ENCODE measurements at places on chromosomes 2 and 18.

DNA sequence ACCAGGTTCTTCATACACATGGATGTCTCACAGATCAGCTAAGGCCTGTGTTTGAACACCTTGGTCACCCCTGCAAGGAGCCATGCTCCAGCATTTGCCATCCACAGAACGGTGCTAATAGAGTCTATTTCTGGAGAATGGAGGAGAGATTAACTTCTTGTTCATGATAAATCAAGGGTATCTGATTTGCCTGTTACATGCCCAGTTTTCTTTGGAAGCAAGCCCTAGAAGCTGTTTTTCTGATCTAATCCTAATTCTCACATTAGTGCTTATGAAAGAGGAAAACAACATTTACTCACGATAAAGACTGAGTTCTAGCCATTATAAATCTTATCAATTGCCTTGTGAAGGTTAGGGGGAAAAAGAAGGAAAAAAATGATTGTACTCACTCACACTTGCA, 119.6 kb upstream of the DTNA start:
- DNase-seq, result no peak

GRCh38 chr18:50749945-50750344, 69.9 kb downstream of the MRO start:
- no peak for DNase-seq

- no peak for DNase-seq
These were observed 92.6 kb upstream of the CERS6 start for GRCh38 chr2:168363347-168364092.

- no peak for DNase-seq
These were observed 20.1 kb upstream of the TCF7L1 start for GRCh38 chr2:85112906-85113625.

- no peak for DNase-seq
These were observed 47.8 kb downstream of the TMEM163 start for GRCh38 chr2:134670955-134671354.

- no peak for DNase-seq
These were observed 166.9 kb downstream of the MSH2 start for GRCh38 chr2:47569658-47570475.

DNA sequence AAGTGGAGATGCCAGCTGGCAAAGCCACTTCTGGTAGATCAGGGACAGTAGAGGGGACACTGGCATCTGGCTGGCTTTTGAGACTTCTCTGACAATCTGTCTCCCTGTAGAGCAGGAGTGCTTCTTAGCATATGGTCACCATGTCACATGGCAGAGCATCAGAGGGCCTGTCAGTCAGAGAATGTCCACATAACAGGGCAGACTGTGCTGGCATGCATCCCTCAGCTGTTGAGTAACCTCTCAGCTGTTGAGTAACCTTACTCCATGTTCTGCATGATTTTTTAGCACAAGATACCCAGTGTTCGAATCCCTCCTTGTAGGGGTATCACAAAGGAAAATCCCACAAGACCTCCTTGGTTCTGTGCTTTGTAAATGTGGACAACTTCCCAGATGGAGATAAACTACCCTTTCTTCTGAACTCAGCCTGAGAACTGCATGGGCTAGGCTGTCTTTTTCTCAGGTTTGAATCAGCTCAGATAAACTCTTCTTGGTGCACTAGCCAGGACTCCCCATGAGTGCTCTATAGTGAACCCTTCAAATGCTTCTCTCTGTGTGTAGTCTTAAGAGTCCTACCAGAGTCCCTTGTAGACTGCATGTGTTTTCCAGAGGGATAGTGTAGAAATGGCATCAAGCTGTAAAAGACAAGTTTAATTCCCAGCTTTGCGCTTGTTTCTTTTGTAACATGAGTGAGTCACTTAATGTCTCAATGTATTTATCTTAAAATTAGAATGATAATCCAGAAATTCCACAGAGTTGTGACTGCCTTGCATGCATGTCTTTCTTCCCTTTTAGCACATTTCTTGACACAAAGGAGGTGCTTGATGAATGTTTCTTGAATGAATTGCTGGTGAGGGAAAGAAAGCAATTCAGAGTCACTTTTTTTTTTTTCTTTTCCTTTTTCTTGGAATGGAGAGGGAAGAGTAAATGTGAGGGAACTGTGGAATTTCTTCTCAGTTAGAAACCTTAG, 442.3 kb upstream of the HNMT start:
- no peak for DNase-seq

- DNase-seq, result no peak
These were observed 62.8 kb downstream of the TCF7L1 start for GRCh38 chr2:85195956-85196355.

DNA sequence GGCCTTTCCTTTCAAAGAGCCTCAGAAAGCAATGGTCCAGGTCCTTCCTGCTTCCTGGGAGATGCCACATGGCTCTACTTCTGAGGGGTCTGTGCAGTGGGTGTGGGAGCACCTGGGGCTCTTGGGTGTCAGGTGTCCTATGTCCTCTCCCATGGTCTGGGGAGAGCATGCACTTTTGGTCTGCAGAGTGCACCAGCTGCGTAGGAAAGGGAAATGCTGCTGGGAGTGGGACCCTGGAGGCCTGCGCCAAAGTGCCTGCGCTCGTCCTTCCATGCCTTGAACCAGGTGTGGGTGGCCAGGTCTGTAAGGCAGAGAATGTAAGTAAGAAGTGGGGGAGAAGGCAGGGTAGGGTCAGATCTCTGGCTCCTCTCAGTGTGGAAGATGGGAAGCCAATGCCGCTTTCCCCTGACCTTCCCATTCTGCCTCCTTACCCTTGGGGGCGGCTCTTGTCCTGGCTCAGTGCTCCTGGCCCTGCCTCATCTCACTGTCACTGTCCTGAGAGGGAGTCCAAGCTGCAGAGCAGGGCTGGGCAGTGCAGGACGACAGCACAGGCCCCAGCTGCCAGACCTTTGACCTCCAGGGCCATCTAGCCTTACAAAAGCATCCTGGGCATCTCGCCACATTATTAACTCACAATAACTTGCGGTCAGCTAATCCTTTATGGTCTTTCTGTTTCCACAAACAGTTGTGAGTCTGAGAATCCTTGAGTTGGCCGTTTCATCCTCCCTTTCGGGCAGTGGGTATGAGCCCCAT, 6.6 kb upstream of the PROM2 start:
- DNase-seq, result no peak

DNA sequence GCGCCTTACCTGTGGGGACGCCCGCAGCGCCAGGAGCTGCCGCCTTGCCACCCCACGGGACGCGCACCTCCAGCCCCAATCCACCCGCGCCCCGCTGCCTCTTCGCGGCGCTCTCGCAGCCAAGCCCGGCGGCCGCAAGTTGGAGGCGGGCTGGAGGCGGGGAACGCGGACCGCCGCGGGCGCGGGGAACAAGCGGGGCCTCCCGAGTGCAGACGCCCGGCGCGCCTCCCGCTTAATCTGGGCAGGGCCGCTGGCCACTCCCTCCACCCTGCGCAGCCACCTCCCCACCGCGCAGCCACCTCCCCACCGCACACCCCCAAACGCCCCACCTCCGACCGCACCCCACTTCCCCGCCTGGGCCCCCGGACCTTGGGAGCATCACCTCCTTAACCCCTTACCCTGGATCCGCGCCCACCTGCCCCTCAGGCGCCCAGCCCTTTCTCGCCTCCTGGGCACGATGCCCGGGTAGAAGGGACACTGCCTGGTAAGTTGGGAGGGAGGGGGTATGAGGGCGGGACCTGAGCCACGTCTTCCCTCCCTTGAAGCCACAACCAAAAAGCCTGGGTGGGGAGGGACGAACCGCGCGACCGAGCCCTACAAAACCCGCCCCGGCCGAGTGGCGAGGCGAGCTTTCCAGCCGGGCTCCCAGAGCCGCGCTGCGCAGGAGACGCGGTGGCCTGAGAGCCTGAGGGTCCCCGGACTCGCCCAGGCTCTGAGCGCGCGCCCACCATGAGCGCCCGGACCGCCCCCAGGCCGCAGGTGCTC, at the start of the genes COL4A3 and COL4A4:
TSS of gene COL4A3 (plus strand) at position 627 of the 765 bp plus-strand sequence. CDS start at position 730, 103 bp downstream.
TSS of gene COL4A4 (minus strand) at position 208 of the 765 bp plus-strand sequence. CDS start 16,722 bp downstream, outside the sequence.
- DNase-seq, result no peak

- DNase-seq, result no peak
These were observed 170.4 kb upstream of the TANK start for GRCh38 chr2:160989778-160990177.

DNA sequence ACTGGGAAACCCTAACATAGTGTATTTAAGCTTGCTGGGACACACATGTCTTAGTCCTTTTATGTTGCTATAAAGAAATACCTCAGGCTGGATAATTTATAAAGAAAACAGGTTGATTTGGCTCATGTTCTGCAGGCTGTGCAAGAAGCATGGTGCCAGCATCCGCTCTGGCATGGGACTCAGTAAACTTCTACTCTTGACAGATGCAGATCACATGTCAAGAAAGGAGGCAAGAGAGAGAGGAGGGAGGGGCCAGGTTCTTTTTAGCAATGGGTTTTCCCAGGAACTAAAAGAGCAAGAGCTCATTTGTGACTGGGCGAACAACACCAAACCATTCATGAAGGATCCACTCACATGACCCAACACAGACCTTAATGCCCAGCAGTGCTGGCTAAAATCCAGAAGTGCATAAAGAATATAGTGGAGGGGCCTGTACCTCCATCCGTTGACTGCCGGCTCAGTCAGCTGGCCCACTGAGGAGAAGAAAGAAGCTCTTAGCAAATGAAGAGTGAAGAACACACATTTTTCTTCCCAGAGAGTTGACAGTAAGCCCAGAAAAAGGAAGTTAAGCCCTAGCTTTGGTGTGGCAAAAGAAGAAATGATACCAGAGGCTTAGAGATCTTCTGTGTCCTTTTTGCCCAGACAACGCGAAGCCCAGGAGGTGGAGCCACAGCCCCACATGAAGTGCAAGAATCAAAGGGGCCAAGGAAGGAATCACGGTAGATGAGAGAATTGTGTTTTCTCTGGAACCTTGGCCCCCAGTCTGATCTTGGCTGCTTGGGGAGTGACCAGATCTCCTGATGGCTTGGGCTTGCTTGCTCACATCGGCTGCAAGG, 183.5 kb upstream of the FAM98A start:
- DNase-seq, result no peak

DNA sequence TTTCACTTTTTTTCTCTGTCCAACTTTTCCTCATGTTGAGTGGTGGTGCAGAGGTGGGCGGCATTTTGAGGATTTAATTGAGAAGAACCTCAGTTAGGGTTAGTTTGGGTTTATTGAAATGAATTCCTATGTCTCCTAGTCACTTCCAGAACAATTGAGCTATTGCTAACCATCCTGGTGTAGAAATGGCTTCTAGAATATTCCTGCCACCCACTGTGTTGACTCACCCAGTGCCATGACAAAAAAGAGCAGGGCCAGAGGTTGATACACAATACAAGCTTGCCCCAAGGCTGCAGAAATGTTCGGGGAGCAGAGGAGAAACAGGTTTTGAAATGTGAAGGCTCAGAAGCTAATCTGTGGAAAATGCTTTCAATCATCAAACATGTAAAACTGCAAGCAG, 167.1 kb upstream of the TRIB2 start:
- no peak for DNase-seq

DNA sequence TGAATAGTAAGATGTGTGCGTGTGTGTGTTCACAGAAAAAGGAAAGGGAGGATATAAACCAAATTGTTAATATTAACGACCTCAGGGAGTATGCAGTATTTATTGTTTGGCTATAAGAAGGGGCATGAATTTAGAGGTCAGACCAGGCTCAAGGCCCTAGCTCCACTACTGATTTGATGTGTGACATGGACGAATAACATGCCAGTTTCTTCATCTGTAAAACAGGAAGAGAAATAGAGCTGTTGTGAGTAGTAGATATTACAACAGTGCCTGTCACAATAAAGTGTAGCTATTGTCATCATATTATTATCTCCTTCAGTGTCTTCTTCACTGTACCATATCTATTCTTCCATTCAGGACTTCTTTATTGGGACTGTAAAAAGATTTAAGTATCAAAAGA, 4.1 kb upstream of the MAT2A start:
- DNase-seq, result peak; percentile 88

DNA sequence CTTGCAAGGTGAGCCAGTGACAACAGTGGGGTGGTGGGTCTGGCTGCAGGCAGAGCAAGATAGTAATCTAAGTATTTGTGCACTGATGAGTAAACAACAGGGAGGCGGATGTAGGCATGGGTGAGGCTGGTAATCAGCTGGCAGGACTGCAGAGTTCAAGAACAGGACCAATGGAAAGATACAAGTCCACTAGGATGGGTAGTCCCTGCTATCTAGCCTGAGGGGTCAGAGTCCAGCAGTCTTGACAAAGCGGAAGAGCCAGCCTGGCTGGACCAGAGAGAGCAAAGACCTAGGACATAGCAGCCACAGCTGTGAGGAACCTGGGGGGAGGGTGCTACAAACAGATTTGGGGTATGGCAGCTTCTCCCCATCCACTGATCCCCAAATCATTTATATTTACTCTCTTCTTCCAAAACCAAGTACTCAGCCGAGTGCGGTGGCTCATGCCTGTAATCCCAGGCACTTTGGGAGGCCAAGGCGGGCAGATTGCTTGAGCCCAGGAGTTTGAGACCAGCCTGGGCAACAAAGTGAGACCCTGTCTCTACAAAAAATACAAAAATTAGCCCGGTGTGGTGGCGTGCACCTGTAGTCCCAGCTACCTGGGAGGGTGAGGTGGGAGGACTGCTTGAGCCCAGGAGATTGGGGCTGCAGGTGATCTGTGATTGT, 25.9 kb downstream of the VIL1 start:
- DNase-seq, result no peak

- no peak for DNase-seq
These were observed 47.7 kb downstream of the PAX8 start for GRCh38 chr2:113231064-113231463.

- no peak for DNase-seq
These were observed 102.8 kb downstream of the SMAD7 start for GRCh38 chr18:48847807-48848486.

DNA sequence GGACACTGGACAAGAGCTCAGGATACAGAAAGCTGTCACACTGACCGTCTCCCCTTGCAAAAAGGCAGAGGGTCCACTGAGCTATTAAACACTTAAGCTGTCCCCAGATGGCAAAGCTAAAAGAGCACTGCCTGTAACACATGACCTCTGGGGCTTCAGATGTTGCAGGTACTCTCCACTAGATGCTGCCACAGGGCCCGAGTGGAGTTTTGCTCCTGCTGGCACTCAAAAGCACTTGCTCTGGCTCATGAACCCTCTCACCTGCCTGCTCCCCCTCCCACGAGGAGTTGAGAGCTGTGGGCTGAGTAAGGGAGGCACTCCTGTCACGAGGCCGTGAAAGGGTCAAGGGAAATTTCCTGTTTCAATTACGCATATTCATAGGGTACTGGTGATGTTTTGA, 227.9 kb downstream of the PRKCE start:
- DNase-seq, result no peak

- DNase-seq, result no peak
These were observed 52.6 kb upstream of the KIDINS220 start for GRCh38 chr2:8889978-8890377.

DNA sequence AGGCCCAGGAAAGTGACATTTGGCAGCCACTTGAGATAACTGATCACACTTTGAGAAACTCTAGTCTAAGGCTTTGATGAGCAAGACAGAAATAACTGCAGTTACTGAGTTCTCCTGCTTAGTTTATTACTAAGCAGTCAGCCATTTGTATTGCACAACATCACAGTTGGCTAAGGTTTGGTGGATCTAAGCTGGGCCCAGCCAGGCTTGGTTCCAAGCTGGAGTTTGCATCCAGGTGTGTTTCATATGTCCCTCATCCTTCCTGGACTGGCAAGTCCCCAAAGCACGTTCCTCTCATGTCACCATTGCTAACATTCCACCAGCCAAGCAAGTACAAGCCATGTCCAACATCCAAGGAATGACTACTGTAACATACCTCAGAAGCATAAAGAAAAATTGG, 71.3 kb upstream of the ZNF532 start:
- no peak for DNase-seq
